ENCODE measurements at places on chromosomes 3 and 15. TPM values are rescaled to one million over a fixed set of nuclear protein-coding genes. Genes with fewer than 3 reads are reported as not detected.

UBAP1L gene
- 4.0 TPM for total RNA-seq

LTF gene
- not detected for total RNA-seq

MGA gene
- 28.9 TPM for total RNA-seq

CHCHD4 gene
- total RNA-seq = 24.6 TPM

GCSAM gene
- total RNA-seq = not detected

SRGAP3 gene
- total RNA-seq = 8.3 TPM

A4GNT gene
- not detected for total RNA-seq

AP3B2 gene
- 0.07 TPM for total RNA-seq

CFAP100 gene
- not detected for total RNA-seq

MST1 gene
- total RNA-seq = 15.4 TPM

MKRN2 gene
- total RNA-seq = 27.9 TPM

THAP10 gene
- total RNA-seq = 2.8 TPM

AGBL1 gene
- total RNA-seq = not detected

SKOR1 gene
- total RNA-seq = 0.81 TPM

CCDC12 gene
- 46.5 TPM for total RNA-seq
